ENCODE measurements at places on chromosomes 2 and 18.

DNA sequence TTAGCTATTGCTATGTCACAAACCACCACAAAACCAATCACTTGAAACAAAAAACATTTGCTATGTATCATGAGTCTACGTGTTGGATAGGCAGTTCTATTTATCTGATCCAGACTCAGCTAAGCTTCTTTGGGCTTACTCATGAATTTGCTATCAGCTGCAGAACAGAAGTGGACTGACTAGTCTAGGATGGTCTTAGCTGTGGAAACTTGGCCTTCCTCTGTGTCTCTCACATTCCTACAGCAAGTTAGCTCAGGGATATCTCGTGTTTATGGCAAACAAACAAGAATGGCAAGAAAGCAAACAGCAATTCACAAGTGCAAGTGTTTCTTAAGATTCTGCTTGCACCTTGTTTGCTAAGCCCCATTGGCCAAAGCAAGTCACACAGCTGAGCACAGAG is 288.0 kb upstream of the TNP1 start:
- no peak for DNase-seq
- no peaks in the 10 kb centered on the region for H3K36me3 ChIP-seq
- peaks cover 4% of the 10 kb centered on the region for H3K27me3 ChIP-seq

DNA sequence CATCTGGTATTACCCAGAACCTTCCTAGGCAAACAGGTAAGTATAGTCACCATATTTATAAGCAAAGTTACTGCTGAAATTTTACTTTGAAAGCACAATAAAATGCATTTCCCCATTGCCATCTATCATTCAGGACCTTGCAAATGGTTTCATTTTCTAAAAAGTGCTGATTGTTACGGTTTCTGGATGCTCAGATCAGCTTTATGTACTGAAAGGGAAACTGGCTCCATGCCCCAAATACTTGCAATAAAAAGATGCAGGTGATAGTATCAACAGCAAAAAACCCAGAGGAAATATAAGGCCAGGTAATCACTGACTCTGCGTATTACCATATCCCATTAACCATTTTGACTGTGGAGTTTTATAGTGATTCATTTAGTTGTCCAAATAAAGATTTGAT is 1150.7 kb upstream of the CRIM1 start:
- H3K27me3 ChIP-seq, result no peaks in the 10 kb centered on the region
- no peak overlapping the region for H3K4me3 ChIP-seq
- H3K36me3 ChIP-seq, result no peaks in the 10 kb centered on the region
- H3K4me1 ChIP-seq, result no peaks in the 10 kb centered on the region

DNA sequence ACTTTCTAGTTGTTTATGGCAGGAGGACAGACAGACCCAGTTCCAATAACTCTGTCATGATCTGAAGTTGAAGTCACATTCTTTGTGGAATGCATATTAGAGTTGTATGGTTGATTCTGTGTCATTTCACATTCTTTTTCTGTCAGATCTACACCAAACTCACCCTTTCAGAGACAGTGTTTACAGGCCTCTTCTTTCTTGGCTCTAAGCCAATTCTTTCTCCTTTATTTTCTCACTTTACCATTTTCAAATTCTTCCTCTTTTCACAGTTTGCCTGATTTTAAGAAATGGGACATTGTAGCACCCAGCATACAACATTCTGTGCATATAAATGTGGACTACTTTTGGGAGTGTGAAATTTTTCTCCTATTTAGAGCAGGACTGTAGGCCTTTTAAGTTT is 103.7 kb downstream of the CCDC85A start:
- no peak overlapping the region for H3K27ac ChIP-seq
- peaks cover 3% of the 10 kb centered on the region for H3K27me3 ChIP-seq
- no peaks in the 10 kb centered on the region for H3K36me3 ChIP-seq
- no peak overlapping the region for H3K4me3 ChIP-seq
- peaks cover 18% of the 10 kb centered on the region for H3K4me1 ChIP-seq
- no peak for DNase-seq

DNA sequence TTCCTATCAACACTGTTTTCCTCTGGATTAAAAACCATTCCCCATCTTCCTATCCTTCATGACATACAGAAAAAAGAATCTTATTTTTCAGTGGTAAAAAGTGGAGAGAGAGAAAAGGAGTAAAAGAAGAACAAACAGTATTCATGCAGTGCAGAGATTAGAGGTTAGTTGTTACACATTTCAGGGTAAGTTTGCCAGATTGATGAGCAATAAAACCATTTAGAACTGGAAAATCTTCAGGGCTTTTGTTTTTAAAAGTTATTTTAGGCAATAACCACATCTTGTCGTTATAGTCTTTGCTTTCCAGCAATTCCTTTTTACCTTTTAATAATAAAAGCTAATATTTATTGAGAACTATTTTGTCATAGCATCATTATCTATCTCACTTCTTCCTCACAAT is 104.5 kb downstream of the GPD2 start:
- peaks cover 8% of the 10 kb centered on the region for H3K4me1 ChIP-seq
- no peaks in the 10 kb centered on the region for H3K36me3 ChIP-seq
- no peak overlapping the region for H3K27ac ChIP-seq
- H3K4me3 ChIP-seq, result no peak overlapping the region

DNA sequence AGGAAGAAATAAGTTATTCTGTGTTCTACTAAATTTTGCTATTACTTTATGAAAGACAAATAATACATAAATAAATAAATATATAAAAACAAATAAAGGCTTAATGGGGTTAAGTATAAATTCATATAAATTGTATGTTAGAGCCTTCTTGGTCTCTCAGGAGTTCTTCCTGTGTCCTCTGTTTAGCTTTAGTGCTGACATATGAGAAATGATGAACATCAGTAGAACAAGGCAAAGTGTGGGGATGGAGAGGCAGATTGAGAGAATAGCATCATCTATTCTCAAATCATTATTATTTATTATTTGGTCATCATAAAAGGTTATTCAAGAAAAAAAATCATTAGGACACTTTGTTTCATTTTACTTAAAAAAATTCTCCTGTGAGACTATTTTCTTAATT is 468.1 kb upstream of the CHST9 start:
- H3K27me3 ChIP-seq, result no peaks in the 10 kb centered on the region
- no peak overlapping the region for H3K27ac ChIP-seq
- no peak for DNase-seq

DNA sequence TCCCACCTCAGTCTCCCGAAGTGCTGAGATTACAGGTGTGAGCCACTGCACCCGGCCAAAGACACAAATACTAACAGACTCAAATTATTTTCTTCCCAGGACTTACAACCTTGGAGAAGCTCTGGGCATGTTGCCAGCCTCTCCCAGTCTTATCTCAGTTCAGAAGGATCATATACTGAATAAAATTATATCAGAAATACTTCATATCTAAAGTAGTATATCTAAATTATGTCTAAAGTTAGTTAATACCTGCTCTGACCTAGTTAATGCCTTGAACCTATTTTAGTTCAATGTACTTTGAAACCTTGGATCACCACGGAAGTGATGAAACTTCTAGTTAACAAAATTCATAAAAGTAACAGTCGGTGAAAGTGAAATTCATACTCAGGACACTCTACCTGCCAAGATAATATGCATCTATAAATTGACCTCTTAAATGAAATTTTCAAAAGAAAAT is 34.4 kb upstream of the CYBRD1 start:
- no peak for DNase-seq
- H3K4me3 ChIP-seq, result no peak overlapping the region
- H3K27ac ChIP-seq, result no peak overlapping the region
- H3K4me1 ChIP-seq, result no peaks in the 10 kb centered on the region

GRCh38 chr2:30356071-30356470 is 91.0 kb upstream of the LCLAT1 start:
- DNase-seq, result no peak
- H3K4me1 ChIP-seq, result peaks cover 22% of the 10 kb centered on the region
- H3K36me3 ChIP-seq, result no peaks in the 10 kb centered on the region
- H3K27me3 ChIP-seq, result peaks cover 12% of the 10 kb centered on the region
- H3K4me3 ChIP-seq, result no peak overlapping the region

DNA sequence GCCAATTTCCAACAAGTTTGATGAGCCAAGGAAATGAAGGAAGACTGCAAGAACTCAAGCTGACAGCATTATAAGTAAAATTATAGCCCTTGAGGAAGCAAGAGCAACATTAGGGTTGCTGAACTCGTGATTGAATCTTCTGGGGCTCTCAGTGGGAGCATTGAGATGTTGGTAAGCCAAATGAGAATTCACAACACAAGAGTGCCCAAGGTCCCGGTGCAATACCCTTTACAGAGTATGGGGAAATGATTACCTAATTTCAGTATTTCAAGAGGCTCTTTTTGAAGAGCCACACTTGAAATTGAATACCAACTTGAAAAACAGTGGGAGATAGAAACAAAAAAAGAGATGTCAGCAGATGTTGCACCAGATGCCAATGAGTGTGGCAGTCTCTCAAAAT is 554.5 kb downstream of the STK39 start:
- H3K27me3 ChIP-seq, result peaks cover 1% of the 10 kb centered on the region
- no peaks in the 10 kb centered on the region for H3K36me3 ChIP-seq
- H3K4me3 ChIP-seq, result no peak overlapping the region
- H3K4me1 ChIP-seq, result peaks cover 15% of the 10 kb centered on the region
- H3K27ac ChIP-seq, result peak overlapping the region; percentile 45

DNA sequence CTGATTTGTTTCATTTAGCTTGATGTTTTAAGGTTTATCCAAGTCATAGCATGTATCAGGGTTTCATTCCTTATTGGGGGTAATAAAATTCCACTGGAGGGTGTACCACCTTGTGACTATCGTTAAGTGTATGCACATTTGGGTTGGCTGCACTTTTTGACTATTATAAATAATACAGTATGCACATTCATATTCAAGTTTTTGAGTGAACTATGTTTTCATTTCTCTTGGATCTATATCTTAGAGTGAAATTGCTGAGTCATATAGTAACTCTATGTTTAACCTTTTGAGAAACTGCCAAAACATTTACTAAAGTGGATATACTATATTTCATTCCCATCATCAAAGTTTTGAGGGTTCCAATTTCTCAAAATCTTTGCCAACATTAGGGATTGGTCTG is 952.7 kb downstream of the TDRD15 start:
- H3K27me3 ChIP-seq, result no peaks in the 10 kb centered on the region
- no peak overlapping the region for H3K4me3 ChIP-seq
- no peaks in the 10 kb centered on the region for H3K36me3 ChIP-seq

GRCh38 chr2:179850188-179850587 is 11.2 kb downstream of the ZNF385B start:
- H3K4me1 ChIP-seq, result no peaks in the 10 kb centered on the region
- DNase-seq, result no peak
- H3K36me3 ChIP-seq, result no peaks in the 10 kb centered on the region
- H3K27me3 ChIP-seq, result peaks cover 2% of the 10 kb centered on the region
- no peak overlapping the region for H3K4me3 ChIP-seq

DNA sequence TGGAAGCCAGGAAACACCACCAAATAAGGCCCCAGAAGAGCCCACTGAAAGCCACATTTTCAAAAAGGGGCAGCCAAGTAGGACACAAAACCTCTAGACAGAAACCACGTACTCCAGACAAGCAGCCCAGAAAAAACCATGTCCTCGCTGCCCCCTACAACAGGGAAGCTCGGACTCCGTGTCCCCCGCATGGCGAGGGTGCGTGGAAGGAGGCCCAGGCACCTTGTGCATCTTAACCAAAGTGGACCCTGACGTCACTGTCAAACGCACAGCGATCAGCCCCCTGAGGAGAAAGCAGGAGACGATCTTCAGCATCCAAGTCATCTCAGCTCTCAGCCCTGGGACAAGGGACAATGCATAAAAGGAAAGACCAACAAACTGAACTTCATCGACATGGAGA is 168.4 kb downstream of the EIPR1 start:
- H3K4me1 ChIP-seq, result peaks cover 2% of the 10 kb centered on the region
- no peak overlapping the region for H3K27ac ChIP-seq
- H3K27me3 ChIP-seq, result peaks cover 4% of the 10 kb centered on the region
- H3K4me3 ChIP-seq, result no peak overlapping the region
- DNase-seq, result no peak

DNA sequence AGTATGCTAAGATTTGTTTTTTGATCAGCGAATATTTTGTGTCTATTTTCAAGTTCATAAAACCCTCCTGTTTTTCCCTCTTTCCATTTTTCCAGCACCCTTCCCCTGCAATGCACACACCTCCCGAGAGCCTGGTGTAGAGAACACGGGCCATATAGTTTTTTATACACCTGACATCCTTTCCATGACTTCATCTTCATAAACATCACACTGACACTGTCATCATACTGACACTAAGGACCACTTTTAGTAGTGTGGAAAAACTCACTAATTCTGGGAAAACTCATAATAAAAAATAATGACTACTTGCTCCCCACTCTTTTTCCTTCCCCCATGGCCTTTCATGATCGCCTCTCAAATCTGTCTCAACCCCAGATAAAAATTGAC is 70.2 kb downstream of the EPHA4 start:
- H3K27me3 ChIP-seq, result no peaks in the 10 kb centered on the region
- no peak overlapping the region for H3K4me3 ChIP-seq
- no peaks in the 10 kb centered on the region for H3K36me3 ChIP-seq
- H3K4me1 ChIP-seq, result no peaks in the 10 kb centered on the region

- H3K4me3 ChIP-seq, result no peak overlapping the region
- no peak overlapping the region for H3K27ac ChIP-seq
- no peak for DNase-seq
- no peaks in the 10 kb centered on the region for H3K27me3 ChIP-seq
Observed at GRCh38 chr18:79197531-79197930, 128.3 kb downstream of the ATP9B start.

GRCh38 chr2:238061315-238062202 is 758 bp downstream of the SCLY start:
- peaks cover 4% of the 10 kb centered on the region for H3K27me3 ChIP-seq
- H3K27ac ChIP-seq, result peak overlapping the region; percentile 79
- peak; percentile 40 for DNase-seq
- H3K36me3 ChIP-seq, result peaks cover 14% of the 10 kb centered on the region
- H3K4me3 ChIP-seq, result peak overlapping the region; percentile 97
- peaks cover 36% of the 10 kb centered on the region for H3K4me1 ChIP-seq

DNA sequence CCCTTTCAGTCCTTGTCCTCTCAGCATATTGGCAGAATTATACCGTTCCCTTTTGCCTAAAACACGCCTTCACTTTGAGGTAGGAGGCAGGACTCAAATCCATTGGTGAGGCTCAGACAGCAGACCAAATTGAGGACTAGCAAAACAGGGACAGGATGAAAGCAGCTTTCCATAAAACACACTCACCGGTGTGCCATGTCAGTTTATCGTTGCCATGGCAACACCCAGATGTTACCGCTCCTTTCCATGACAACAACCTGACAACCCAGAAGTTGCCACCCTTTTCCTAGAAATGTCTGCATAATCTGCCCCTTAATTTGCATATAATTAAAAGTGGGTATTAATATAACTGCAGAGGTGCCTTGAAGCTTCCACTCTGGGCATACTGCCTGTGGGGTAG is 730.4 kb downstream of the METTL4 start:
- H3K27me3 ChIP-seq, result no peaks in the 10 kb centered on the region
- no peak for DNase-seq
- no peaks in the 10 kb centered on the region for H3K36me3 ChIP-seq

DNA sequence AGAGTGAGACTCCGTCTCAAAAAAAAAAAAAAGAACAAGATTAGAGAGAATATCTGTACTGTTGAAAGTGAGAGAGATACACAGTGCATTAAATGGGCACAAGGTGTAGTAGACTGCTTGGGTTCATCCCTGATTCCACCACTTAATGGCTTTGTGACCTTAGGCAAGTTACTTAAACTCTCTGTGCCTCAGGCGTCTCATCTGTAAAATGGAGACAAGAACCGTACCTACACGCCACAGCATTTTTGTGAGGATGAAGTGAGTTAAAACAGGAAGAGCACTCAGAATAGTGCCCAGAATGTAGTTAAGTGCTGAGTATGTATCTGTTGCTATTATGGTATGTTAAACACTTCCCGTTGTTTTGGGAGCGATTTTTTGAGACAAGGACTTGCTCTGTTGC is 64.3 kb downstream of the MTHFD2 start:
- no peak overlapping the region for H3K27ac ChIP-seq
- peaks cover 1% of the 10 kb centered on the region for H3K4me1 ChIP-seq
- no peak for DNase-seq
- H3K4me3 ChIP-seq, result no peak overlapping the region

GRCh38 chr2:101120124-101120996 is 30.8 kb downstream of the TBC1D8 start:
- H3K36me3 ChIP-seq, result no peaks in the 10 kb centered on the region
- DNase-seq, result no peak
- H3K4me3 ChIP-seq, result no peak overlapping the region
- no peak overlapping the region for H3K27ac ChIP-seq

All from glutamatergic neuron (in vitro differentiated cells).